ENCODE measurements at places on chromosomes 3 and 15. TPM values are rescaled to one million over a fixed set of nuclear protein-coding genes. Genes with fewer than 3 reads are reported as not detected.

GRCh38 chr3:63979093-63979885 is 44.0 kb downstream of the PSMD6 start:
- no peak for DNase-seq

- no peak for DNase-seq
Observed at GRCh38 chr3:27200721-27201489, 168.3 kb downstream of the NEK10 start.

GRCh38 chr3:186639778-186640472 is at the start of gene FETUB:
Gene FETUB, plus strand, starts transcription at chr3:186640399. Its CDS starts 62 bp downstream, at chr3:186640461.
- DNase-seq, result no peak

FANCD2OS gene
- total RNA-seq, result not detected

CYP1A2 gene
- not detected for total RNA-seq

DNA sequence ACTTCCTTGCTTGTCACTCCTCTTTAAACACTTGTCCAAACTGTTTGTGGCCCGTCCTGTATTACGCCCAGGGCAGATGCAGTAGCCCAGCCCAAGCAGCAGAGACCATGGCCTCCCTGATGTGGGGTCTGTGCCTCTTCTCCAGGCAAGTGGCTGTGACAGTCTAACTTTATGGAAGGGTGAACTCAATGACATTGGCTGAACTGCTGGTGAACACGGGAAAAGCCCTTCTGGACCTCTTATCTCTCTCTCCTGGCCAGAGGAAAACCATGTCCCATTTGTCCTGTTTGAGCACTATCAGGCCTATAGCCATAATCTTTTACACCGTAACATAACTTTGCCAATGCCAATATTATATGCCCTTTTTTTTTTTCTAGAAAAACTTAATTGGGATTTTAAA is 67.6 kb downstream of the SMAD3 start:
- no peak for DNase-seq

DNA sequence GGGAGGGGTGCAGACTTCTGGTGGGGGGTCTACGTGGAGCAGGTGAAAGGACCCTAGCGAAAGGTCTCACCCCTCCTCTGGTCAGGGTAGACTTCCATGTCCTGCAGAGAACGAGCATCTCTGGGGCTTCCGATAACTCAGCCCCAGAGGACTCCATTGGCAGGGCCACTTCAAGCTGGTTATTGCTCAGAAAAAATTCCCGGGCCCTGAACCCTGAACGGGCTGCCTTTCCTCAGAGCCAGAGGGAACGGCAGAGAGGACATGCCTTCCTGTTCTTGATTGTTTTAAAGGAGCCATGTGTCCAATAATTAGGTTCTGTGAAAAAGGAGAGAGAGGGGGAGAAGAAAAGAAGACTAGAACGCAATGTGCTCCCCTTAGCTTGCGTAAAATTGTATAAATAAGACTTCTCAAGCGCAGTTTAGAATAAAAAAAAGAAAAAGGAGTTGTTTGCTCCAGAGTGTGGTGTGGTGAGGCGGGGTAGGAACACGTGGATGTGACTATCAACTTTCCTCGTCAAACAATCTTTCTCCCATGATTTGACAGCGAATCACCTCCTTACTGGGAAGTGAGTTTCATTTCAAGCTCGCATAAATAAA is 193.4 kb upstream of the UBE2E1 start:
- DNase-seq, result no peak

GRCh38 chr3:172974969-172975368 is 166.1 kb downstream of the SPATA16 start:
- DNase-seq, result no peak

DNA sequence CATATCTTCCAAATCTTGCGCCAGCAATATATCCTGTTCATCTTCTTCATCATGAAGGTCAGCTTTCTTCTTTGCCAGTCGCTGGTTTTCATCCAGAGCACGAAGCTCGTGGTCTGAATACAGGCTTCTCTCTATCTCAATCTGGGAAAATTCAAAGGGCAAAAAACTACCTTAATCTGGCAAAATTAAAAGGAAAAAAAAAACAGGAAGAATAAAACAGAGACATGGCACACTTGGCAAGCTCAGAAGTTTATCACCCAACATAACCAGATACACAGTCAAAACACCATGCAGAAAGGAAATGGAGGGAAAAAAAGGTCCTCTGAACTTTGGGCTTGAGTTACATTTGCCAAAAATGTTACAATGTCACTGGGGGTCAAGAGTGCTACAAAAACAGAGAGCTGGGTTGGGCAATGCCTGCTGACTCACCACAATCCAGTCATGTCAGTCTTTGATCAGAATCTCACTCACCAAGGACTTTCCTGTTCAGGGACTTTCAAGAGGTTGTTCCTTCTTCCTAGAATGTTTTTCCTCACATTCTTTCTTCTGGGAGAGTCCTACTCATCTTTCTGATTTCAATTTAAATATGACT is 1.5 kb downstream of the MRPL46 start:
- no peak for DNase-seq

Measured in glomerular endothelial cell (primary cell).